ENCODE measurements at places on chromosomes 12 and 14. TPM values are rescaled to one million over a fixed set of nuclear protein-coding genes. Genes with fewer than 3 reads are reported as not detected.
A peak's percentile ranks its signal among the peaks of the same experiment; 100 is the strongest.

GRCh38 chr14:32022938-32023466, 54.1 kb upstream of the ARHGAP5 start:
- DNase-seq, result peak; percentile 12

DNA sequence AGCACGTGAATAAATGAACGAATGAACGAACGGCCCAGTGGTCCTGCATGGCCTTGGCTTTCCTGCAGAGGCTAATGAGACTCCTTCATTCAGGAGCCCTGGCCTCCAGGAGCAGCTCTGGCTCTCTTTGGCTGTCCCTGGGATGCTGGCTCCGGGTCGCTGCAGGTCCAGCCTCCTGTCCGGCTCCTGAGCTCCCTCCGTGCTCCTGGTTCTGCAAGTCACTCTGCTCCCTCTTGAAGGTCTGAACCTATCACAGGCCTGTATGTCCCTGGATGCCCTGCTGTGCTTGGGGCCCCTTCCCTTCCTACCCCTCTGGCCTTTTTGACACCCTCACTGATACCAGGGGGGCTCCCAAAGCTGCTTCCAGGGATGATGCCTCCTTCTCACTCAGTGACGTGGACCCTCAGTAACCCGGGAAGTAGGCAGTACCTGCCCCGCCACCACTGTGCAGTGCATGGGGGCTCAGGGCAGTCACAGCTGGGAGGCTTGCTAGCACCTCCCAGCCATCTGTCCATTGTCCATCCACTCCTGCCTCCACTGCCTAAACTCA, 133.7 kb upstream of the C14orf180 start:
- DNase-seq, result no peak

DNA sequence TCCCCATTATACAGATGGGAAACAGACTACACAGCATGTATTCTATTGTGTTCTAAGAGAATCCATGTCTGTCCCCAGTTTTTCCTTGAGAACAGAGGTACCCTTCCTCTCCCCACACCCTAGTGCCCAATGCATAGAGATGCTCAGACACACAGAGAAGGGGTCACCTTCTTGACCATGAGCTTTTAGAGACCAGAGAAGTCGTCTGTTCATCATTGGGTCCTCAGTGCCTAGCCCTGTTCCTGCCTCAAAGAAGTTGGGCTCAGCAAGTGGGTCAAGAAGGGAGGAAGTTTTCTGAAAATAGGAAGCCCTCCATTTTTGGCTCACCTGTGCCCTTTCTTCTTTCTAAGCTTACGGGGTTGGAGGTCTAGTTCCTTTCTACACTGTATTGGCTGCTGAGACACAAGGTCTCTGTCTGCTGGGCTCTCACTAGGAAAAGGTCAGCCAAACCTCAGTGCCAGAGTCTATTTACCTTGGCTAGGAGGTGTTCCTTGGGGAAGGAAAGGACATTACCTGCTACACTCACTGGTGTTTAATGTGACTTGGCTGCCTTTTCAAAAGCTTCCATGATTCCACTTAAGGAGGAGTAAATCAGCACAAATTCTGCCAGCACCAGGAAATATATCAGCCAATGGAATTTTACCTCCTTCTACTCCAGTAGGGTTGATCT, 198.5 kb upstream of the PWP1 start:
- DNase-seq, result no peak

The ACSM4 gene
- total RNA-seq, result not detected

The RFX4 gene
- total RNA-seq, result not detected

DNA sequence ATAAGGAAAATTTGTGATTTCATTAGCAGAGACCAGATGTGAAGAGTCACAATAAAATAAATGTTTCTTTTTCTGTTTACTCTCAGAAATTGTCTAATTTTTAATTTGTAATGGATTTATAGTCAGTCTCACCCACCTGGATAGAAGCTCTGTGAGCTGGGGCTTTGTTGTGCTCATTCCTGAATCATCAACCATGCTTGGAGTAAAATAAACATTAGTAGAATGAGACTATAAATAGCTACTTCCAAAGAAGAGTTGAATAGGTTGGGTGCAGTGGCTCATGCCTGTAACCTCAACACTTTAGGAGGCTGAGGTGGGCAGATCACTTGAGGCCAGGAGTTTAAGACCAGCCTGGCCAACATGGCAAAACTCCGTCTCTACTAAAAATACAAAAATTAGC, 185.3 kb upstream of the FBXO33 start:
- DNase-seq, result no peak

DNA sequence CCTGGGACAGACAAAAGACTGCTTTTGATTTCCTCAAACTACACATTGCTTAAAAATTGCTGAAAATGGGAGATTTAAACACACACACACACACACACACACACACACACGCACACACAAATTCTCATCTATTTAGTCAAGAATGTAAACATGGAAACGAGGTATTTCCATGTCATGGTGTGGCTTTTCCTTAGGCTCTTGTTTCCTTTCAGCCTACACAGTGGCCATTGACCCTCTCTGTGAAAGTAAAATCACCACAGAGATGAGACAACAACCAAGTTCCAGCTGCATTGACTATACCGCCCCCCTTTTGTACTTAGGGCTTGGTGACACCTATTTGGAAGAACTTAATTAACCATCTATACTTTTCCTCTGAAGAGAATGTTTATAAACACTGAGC, 41.9 kb downstream of the TTC8 start:
- no peak for DNase-seq

- DNase-seq, result no peak
These were observed 40.1 kb upstream of the DUSP6 start for GRCh38 chr12:89392391-89392790.

DNA sequence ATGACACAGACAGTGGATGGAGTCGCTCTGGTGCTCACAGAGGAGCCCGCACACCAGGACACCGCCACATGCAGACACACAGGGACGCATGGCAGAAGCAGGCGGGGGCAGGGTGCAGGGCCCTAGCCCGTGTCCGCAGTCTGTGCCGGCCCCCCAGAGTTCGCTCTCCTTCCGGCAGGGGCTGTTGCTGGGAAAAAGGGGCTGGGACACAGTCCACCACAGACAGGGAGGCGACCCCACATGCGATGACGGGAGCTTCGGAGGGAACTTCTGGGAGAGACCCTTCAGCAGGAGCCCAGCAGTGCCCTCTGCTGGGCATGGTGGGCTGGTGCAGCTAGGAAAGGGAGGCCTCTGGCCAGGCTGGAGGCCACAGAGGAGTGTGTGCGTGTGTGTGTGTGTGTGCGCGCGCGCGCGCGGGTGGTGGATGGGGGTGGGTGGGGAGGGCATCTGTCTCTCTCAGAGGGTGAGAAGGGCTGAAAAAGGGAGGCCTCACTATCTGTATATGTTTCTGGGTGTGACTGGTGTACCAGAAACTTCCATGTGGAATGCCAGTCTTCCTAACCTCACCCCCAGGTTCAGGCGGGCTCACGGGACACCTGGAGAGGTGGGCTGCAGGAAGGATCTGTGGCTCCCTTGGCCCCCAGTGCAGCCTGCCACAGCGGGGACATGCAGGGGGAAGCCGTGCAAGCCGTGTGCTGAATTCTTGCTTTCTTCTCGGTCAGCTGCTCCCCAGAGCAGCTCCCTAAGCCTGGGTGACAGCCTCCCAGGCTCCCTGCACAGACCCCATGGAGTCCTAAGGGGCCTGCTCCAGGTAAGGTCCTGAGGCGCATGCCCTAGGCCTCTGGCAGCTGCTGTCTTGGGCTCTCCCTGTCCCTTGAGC, 60.7 kb downstream of the PLEKHG3 start:
- DNase-seq, result no peak

The SAMD15 gene
- under 0.01 TPM for total RNA-seq
